Lung (tissue), 17 donors: ENCODE measurements at places on chromosomes 3 and 15.

GRCh38 chr15:67365994-67366393, 111.4 kb downstream of the IQCH start:
- H3K27me3 ChIP-seq: no peaks in the 10 kb centered on the region
- H3K4me3 ChIP-seq: no peak overlapping the region
- H3K36me3 ChIP-seq: no peaks in the 10 kb centered on the region

DNA sequence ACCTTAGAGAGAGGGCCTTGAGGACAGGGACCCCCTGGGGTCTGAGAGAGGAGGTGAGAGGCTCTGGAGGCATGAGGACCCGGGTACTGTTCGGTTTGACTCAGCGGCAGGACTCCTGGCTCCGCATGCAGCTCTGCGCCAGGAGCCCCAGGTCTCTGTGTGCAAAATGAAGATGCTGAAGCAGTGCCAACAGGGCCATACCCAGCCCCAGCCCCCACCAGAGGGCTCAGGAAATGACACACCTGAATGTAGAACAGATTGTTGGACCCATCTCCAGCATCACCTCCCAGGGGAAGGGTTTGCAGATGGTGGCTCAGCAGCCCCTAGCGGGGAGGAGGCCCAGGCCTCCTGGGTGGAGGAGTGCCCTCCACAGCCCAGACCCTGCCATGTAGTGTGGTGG, 30.2 kb downstream of the EPHB3 start:
- no peaks in the 10 kb centered on the region for H3K4me1 ChIP-seq
- no peak overlapping the region for H3K27ac ChIP-seq
- H3K36me3 ChIP-seq: no peaks in the 10 kb centered on the region
- H3K4me3 ChIP-seq: no peak overlapping the region

DNA sequence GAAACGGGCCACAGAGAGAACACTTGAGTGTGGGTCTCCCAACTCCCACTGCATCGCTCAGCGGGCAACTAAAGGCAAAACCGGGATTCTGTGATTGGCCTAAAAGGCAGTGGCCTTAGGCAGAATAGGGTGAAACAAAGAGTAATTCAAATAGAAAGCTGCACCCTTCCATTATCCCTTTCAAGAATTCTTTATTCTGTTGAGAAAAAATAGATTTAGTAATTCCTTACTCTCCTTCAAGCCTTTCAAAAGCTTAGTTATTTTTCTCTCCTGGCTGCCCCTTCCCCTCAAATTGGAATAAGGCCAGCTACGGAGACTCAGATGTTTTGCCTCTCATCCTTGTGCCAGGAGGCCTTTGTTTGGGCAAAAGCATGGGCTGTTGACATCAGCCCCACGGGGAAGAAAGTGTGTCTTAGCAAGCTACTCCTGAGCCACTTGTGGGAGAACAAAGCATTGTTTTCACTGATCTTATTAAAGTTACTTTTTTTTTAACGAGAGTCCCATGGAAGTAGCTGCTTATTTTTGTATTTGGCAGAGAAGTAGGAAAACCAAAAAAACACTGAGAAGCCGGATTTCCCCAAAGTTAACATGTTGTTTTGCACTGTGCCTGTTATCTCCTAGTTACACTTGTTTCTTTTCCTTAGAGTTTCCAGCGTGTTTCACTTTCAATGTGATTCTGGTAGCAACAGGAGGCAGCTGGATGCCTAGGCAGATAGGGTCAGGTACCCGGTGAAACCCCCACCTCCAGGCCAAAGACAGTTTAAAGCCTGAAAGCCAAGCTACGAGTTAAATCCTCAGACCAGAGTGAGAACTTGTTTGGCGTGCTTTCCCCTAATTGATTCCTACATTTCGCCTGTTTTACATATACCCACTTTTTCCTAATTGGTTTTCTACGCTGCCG, 2.2 kb downstream of the ST6GAL1 start:
- DNase-seq: peak; percentile 50
- peak overlapping the region; percentile 94 for H3K4me3 ChIP-seq
- H3K36me3 ChIP-seq: no peaks in the 10 kb centered on the region
- peak overlapping the region; percentile 90 for H3K27ac ChIP-seq

GRCh38 chr15:62866366-62866765, 176.2 kb upstream of the TPM1 start:
- H3K4me1 ChIP-seq: no peaks in the 10 kb centered on the region
- no peak overlapping the region for H3K27ac ChIP-seq
- H3K36me3 ChIP-seq: no peaks in the 10 kb centered on the region
- DNase-seq: no peak
- H3K27me3 ChIP-seq: no peaks in the 10 kb centered on the region

- no peaks in the 10 kb centered on the region for H3K36me3 ChIP-seq
- no peaks in the 10 kb centered on the region for H3K4me1 ChIP-seq
- no peak for DNase-seq
- H3K27ac ChIP-seq: no peak overlapping the region
These were observed 196.5 kb upstream of the NAALADL2 start for GRCh38 chr3:174662653-174663052.

DNA sequence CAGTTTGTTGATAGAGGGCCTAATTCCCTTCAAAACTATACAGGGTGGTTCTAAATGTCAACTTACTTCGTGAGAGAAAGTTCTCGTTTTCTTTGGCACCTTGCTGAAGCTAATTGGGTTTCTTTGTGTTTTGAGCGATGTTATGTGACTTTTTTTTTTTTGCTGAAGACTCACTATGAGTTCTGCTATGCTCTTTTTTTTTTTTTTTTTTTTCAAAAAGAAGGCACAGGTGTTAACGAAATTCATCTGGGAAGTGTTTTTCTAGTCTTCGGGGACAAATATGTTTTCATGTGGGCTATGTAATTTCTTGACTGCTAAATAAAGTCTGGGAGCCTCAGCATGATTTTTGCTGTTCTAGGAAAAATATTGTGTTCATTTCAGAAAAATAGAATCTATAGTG, 81.5 kb downstream of the PEX5L start:
- no peaks in the 10 kb centered on the region for H3K27me3 ChIP-seq
- H3K4me3 ChIP-seq: no peak overlapping the region
- no peak for DNase-seq
- H3K36me3 ChIP-seq: no peaks in the 10 kb centered on the region
- H3K27ac ChIP-seq: no peak overlapping the region
- no peaks in the 10 kb centered on the region for H3K4me1 ChIP-seq

GRCh38 chr3:58324391-58325390, 8.0 kb upstream of the PXK start:
- H3K27me3 ChIP-seq: no peaks in the 10 kb centered on the region
- no peak overlapping the region for H3K27ac ChIP-seq
- H3K36me3 ChIP-seq: no peaks in the 10 kb centered on the region
- no peak overlapping the region for H3K4me3 ChIP-seq
- peaks cover 4% of the 10 kb centered on the region for H3K4me1 ChIP-seq
- no peak for DNase-seq

DNA sequence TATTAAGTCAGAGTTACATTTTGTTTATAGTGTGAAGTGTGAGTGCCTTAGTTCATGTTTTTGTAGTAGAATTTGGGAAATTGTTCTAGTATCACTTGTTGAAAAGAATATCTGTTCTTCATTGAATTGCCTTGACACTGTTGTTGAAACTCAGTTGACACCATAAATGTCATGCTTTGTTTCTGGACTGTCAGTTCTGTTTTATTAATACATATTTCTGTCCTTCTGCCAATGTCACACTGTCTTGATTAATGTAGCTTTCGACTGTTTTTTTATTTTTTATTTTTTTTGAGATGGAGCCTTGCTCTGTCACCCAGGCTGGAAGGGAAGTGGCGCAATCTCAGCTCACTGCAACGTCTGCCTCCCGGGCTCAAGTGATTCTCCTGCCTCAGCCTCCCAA, 59.1 kb downstream of the CHD2 start:
- no peak for DNase-seq
- no peak overlapping the region for H3K27ac ChIP-seq
- H3K4me1 ChIP-seq: peaks cover 5% of the 10 kb centered on the region
- no peak overlapping the region for H3K4me3 ChIP-seq
- H3K36me3 ChIP-seq: peaks cover 14% of the 10 kb centered on the region

DNA sequence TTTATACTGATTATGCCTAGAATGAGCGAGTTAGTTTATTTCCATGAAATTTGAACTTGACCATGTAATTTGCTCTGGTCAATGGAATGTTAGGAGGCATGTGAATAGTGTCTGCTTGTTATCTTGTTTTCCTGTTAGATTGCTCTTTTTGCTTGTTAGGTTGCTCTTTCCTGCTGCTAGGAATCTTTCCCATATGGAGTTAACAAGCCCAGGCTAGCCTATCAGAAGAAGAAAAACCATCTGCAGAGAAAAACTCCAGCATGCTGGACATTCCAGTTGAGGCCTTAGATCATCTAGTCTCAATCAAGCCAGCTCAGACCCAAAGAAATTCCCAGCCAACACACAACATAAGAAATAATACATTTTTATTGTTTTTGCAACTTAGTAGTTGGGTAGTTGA, 470.2 kb upstream of the AGTR1 start:
- H3K4me1 ChIP-seq: no peaks in the 10 kb centered on the region
- no peak overlapping the region for H3K4me3 ChIP-seq
- no peaks in the 10 kb centered on the region for H3K36me3 ChIP-seq
- H3K27me3 ChIP-seq: no peaks in the 10 kb centered on the region

GRCh38 chr15:33581032-33581431, 270.3 kb downstream of the RYR3 start:
- no peak overlapping the region for H3K4me3 ChIP-seq
- H3K36me3 ChIP-seq: no peaks in the 10 kb centered on the region
- H3K4me1 ChIP-seq: no peaks in the 10 kb centered on the region
- no peaks in the 10 kb centered on the region for H3K27me3 ChIP-seq

DNA sequence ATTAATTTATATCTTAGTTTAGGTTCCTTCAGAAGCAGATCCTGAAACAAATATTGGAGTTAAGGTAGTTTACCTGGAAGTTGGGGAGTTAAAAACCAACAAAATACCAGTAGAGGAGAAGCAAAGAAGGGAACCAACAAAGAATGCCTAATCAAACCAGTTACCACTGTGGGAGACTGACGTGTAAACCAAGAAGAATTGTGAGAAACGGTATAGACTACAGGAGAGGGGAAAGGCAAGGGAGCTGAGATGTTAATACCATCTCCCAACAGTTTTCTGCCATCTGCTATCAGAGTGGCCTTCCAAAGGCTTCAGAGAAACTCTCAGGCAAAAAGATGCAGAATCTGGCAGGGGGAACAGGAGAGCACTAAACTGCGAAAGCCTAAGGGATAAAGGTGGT, 53.5 kb downstream of the BFSP2 start:
- H3K4me1 ChIP-seq: no peaks in the 10 kb centered on the region
- H3K36me3 ChIP-seq: no peaks in the 10 kb centered on the region
- H3K27ac ChIP-seq: no peak overlapping the region
- H3K4me3 ChIP-seq: no peak overlapping the region
- H3K27me3 ChIP-seq: no peaks in the 10 kb centered on the region
- no peak for DNase-seq

DNA sequence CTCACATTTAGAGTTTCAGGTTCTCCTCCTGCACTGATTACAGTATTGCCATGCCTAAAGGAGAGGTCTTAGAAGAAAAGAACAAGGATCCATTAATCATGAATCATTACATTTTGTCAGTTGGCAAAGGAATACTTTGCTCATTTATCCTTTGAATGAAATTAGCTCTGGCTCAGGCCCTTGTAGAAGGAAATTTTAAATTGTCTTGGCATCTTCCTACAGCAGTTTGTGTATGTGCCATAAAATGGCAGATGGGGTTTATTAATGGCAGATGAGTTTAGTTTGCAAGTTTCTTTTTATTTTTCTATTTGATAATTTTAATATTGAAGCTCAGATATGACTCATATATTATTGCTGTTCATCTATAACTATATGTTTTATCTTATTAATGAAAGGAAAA, 181.2 kb upstream of the EPHA3 start:
- H3K36me3 ChIP-seq: no peaks in the 10 kb centered on the region
- H3K27me3 ChIP-seq: no peaks in the 10 kb centered on the region
- H3K4me1 ChIP-seq: no peaks in the 10 kb centered on the region
- no peak overlapping the region for H3K27ac ChIP-seq
- DNase-seq: no peak

- H3K4me1 ChIP-seq: peaks cover 16% of the 10 kb centered on the region
- peaks cover 52% of the 10 kb centered on the region for H3K36me3 ChIP-seq
- H3K4me3 ChIP-seq: no peak overlapping the region
- peak overlapping the region; percentile 77 for H3K27ac ChIP-seq
These were observed 69.7 kb downstream of the KLHL25 start for GRCh38 chr15:85725019-85725418.

GRCh38 chr3:122350814-122351418, 25.9 kb downstream of the CSTA start:
- H3K36me3 ChIP-seq: no peaks in the 10 kb centered on the region
- no peaks in the 10 kb centered on the region for H3K27me3 ChIP-seq
- DNase-seq: no peak
- no peak overlapping the region for H3K4me3 ChIP-seq
- H3K4me1 ChIP-seq: no peaks in the 10 kb centered on the region
- no peak overlapping the region for H3K27ac ChIP-seq

- no peak overlapping the region for H3K27ac ChIP-seq
- no peaks in the 10 kb centered on the region for H3K36me3 ChIP-seq
- no peaks in the 10 kb centered on the region for H3K27me3 ChIP-seq
- peak; percentile 81 for DNase-seq
- H3K4me3 ChIP-seq: no peak overlapping the region
These were observed 27.4 kb downstream of the STOML1 start for GRCh38 chr15:73964736-73965093.

GRCh38 chr3:102916532-102916931, 481.7 kb downstream of the ZPLD1 start:
- no peak overlapping the region for H3K27ac ChIP-seq
- DNase-seq: no peak
- no peaks in the 10 kb centered on the region for H3K27me3 ChIP-seq
- no peaks in the 10 kb centered on the region for H3K36me3 ChIP-seq
- no peak overlapping the region for H3K4me3 ChIP-seq

GRCh38 chr3:141127344-141128125, 76.4 kb downstream of the SPSB4 start:
- H3K4me3 ChIP-seq: no peak overlapping the region
- no peak for DNase-seq
- no peaks in the 10 kb centered on the region for H3K36me3 ChIP-seq

- no peak for DNase-seq
- H3K4me3 ChIP-seq: no peak overlapping the region
- H3K36me3 ChIP-seq: no peaks in the 10 kb centered on the region
These were observed 42.3 kb downstream of the CGNL1 start for GRCh38 chr15:57418635-57419034.

DNA sequence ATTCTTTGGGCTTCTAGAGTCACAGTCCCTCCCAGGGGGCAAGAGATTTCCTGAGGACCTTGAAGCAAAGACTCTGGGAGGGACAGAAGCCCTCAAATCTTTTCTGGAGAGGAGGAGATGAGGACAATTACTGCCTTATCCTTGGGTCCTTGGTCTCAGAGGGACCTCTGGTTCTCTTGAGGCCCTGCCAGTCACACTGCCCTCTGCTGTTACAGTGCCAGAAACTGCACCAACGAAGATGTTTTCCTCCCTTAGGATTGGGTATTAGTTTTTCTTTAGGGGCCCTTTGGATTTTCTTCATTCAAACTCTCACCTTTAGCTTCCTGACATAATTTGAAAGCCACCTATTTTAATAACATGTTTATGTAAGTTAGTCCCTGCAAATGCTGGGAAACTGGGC, 58.2 kb upstream of the SCN5A start:
- no peak overlapping the region for H3K4me3 ChIP-seq
- no peaks in the 10 kb centered on the region for H3K27me3 ChIP-seq
- H3K27ac ChIP-seq: no peak overlapping the region
- DNase-seq: no peak
- H3K36me3 ChIP-seq: no peaks in the 10 kb centered on the region
- no peaks in the 10 kb centered on the region for H3K4me1 ChIP-seq

GRCh38 chr3:156964577-156964976, 138.4 kb downstream of the LEKR1 start:
- H3K4me3 ChIP-seq: no peak overlapping the region
- no peaks in the 10 kb centered on the region for H3K27me3 ChIP-seq
- no peaks in the 10 kb centered on the region for H3K36me3 ChIP-seq
- no peak for DNase-seq
- H3K4me1 ChIP-seq: no peaks in the 10 kb centered on the region

- no peak overlapping the region for H3K27ac ChIP-seq
- DNase-seq: no peak
- H3K27me3 ChIP-seq: no peaks in the 10 kb centered on the region
- H3K4me1 ChIP-seq: no peaks in the 10 kb centered on the region
- H3K36me3 ChIP-seq: no peaks in the 10 kb centered on the region
- H3K4me3 ChIP-seq: no peak overlapping the region
These were observed 1161.4 kb downstream of the OTOL1 start for GRCh38 chr3:162658003-162658402.
